ENCODE measurements at places on chromosomes 3 and 15.

GRCh38 chr3:159187232-159187631 lies 385.4 kb downstream of the MFSD1 start:
- DNase-seq = no peak

- no peak for DNase-seq
These were observed 767 bp downstream of the SEMA3F start for GRCh38 chr3:50155891-50156290.

DNA sequence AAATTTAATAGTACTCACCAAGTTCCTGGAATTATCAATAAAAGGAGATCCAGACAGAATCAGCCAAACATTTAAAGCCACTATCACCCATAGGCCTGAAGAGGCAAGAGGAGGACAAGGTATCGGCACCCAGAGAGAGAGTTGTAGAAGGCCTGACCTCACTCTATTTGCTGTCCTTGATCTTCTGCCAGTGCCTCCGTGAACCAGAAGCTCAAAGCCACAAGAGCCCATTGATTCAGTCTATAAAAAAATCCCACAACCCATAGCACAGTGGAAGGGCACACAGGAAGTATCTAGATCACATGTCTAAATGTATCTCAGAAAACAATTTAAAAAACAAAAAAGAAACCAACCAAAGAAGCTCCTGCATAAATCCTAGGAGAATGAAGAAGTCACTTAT lies 68.6 kb upstream of the FAM174B start:
- DNase-seq = peak; percentile 80

- no peak for DNase-seq
These were observed 334.5 kb upstream of the UMPS start for GRCh38 chr3:124395584-124396338.

DNA sequence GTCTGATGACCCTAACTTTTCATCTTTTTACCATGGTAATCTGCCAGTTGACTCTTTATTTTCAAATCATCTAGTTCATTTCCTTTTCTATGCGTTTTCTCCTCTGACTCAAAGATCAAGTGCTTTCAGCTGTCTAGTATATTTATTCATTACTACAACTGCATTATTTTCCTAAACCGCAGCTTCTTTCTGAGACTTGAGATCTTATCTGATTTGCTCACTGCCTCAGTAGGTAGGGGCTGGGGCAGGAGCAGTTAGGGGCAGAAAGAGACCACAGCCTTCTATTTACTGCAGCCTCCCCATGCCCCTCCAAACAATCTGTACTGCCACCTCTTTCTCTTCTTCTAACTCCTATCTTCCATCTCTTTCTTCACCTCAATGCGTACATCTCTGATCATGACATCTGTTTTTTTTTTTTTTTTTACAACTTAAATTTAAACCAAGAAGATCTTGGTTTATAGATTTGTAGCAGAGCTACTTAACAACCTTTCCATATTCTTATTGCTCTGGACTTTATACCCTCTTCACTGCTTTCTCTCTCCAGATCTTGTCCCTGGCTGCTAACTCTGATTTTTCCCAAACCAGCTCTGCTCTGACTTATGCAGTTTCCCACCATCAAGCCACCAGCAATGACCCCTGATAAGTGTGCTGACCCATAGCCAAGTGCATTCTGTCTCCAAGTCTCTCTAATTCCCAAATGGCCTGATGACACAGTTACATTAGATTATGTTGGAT lies 52.2 kb downstream of the MOBP start:
- no peak for DNase-seq

- no peak for DNase-seq
These were observed 81.8 kb downstream of the NR2F2 start for GRCh38 chr15:96412045-96412905.

DNA sequence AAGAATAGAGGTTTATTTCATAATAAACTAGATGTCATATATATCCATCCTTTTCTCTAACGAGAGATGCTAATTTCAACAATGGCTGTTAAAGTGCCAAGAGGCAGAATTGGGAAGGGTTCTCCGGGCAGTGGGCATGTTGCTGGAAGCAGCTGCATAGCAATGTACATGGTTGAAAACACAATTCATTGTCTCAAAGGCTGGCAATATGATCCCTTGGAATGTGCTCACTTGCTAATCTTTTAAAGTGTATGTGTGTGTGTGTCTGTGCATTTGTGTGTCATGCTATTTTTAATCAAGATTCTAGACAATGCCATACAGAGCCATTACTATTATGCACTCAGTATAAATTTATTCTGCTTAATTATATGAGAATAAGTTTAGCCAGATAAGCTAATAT lies 1020.3 kb downstream of the NAALADL2 start:
- DNase-seq = no peak

- no peak for DNase-seq
These were observed 217.0 kb downstream of the TLE3 start for GRCh38 chr15:69880571-69881301.

- no peak for DNase-seq
These were observed 187.1 kb downstream of the PDE8A start for GRCh38 chr15:85168642-85169173.

DNA sequence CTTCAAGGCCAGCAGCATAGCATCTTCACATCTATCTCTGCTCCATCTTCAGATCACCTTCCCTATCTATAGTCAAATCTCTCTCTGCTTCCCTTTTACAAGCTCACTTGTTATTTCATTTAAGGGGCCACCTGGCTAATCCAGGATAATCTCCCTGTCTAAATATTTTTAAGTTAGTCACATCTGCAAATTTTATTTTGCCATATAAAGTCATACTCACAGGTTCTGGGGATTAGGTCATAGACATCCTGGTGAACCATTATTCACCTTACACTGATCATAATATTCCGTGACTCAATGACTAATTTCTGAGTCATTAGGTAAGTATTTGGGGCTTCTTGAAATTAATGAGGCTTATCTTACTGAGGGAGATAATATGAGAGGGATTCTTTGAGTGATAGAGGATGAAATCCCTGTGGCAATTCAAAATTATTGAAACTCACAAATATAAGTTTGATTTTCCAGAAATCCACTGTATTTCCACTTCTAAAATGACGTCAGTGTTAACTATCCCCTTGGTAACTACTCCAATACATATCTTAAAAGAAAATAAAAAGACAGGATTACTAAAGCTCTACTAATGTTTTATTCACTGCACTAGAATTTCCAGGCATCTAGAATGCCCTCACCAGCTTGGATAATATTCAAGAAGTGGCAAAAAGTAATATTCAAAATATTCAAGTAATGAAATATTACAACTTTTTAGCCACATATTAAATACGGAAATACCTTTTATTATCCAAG lies 93.7 kb upstream of the RBMS3 start:
- DNase-seq = no peak

DNA sequence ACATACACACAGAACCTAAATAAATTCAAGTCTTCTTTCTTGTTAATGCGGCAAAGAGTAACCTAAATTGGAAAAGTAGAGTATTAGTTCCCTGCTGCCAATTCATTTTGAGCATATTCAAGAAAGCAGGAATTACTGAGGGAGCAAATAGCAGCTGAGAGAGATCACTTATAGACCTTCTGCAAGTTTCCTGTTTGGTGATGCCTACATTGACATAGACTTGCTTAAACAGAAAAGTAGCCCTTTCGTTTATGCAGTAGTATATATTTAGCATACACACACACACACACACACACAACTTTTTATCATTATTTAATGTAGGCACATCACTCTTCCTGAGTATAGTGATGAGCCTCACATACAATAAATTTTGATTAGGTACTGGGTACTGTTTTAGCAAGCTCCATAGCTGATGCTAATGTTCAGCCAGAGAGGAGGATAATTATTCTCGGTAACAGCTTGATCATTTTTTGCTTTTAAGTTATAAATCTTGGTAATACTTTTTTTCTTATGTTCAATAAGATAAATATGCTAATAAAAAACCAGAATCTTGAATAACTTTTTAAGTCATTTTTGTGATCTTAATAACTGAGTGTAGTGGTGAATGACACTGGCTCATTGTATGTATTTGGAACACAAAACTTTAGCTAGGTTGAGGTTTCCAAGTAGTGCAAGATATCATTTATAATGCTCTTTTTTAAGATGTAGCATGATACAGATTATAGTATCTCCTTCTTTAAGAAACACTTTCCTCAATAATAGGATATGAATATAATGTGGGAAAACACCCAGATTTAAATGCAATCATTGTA lies 174.7 kb downstream of the MBNL1 start:
- no peak for DNase-seq
